Daoy (cell line): ENCODE measurements at places on chromosomes 6 and 20. TPM values are rescaled to one million over a fixed set of nuclear protein-coding genes. Genes with fewer than 3 reads are reported as not detected.
A peak's percentile ranks its signal among the peaks of the same experiment; 100 is the strongest.

DNA sequence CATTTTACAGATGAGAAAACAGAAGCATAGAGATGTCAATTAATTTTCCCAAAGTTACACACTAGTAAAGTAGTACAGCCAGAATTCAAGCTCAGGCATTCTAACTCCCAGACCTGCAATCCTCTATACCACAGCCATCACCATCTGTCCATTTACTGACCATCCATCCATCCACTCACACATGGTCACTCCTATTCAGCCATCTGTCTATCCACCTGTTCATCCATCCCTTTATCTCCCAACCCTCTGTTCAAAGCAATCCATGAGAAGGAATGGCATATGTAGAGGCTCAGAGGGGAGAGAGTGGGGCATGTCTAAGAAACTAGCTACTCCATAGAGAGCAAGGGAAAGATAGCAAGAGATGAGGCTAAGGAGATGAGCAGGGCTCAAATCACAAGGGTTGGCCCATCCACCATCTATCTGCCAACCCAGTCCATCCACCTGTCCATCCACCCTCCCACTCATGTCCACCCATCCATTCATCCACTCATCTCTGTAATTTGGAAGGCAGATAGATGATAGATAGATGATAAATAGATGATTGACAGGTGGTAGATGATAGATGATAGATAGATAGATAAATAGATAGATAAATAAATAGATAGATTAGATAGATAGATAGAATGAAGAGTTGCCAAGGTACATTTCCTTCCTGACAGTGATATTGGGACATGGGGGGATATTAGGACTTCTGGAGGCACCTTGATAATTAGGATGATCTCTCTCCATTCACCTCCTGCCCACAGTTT, 12.2 kb upstream of the C6orf132 start:
- DNase-seq, result no peak

GRCh38 chr20:50428097-50428828, 81.9 kb upstream of the PTPN1 start:
- DNase-seq, result no peak

DNA sequence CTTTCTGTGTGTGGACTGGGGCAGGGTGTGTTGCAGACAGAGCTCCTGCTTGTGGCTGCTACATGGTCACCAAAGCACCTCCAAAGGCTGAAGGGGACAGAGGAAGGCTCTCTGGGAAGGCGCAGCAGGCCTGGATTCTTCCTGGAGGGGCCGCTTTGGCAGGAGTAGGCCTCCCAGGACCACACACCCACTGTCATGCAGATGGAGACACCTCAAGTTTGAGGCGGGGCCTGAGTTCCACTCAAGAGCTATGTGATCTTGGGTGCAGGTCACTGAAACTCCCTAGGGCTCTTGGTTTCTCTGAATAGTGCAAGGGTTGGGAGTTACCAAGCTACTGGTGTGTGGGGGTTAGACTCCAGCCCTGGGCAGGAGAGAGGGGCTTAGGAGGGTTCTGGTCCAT, 27.9 kb downstream of the EFCAB8 start:
- no peak for DNase-seq

Gene AIF1
- total RNA-seq, result not detected in 2 replicates

Gene LCA5
- 2.2 and 5.0 TPM in 2 replicates for total RNA-seq

Gene MYL9
- total RNA-seq, result 15.1 and 29.0 TPM in 2 replicates

Gene SMPD2
- 10.1 and 13.5 TPM in 2 replicates for total RNA-seq

GRCh38 chr20:16671753-16672152, 58.1 kb upstream of the SNRPB2 start:
- no peak for DNase-seq

Gene SEL1L2
- total RNA-seq, result not detected in 2 replicates

DNA sequence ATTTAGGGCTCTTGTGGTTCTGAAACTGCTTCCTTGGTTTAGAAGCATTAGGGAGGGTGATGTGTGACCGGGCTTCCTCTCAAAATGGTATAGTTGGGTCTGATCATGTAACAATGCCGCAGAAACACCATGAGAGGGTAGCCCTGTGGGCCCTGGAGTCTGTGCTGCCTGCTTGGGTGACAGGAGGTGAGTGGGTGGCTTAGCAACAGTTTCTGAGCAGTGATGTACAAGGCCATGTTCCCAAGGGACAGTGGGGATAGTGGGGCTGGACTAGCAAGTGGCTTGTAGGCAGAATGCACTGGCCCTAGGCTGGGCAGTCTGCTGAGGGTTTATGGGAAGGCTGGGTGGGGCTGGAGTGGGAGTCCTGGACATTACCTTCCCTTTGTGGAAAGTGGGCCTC, 106.9 kb upstream of the MYL9 start:
- no peak for DNase-seq

GRCh38 chr6:25717866-25718740, 36.4 kb upstream of the SLC17A4 start:
- DNase-seq, result peak; percentile 16

DNA sequence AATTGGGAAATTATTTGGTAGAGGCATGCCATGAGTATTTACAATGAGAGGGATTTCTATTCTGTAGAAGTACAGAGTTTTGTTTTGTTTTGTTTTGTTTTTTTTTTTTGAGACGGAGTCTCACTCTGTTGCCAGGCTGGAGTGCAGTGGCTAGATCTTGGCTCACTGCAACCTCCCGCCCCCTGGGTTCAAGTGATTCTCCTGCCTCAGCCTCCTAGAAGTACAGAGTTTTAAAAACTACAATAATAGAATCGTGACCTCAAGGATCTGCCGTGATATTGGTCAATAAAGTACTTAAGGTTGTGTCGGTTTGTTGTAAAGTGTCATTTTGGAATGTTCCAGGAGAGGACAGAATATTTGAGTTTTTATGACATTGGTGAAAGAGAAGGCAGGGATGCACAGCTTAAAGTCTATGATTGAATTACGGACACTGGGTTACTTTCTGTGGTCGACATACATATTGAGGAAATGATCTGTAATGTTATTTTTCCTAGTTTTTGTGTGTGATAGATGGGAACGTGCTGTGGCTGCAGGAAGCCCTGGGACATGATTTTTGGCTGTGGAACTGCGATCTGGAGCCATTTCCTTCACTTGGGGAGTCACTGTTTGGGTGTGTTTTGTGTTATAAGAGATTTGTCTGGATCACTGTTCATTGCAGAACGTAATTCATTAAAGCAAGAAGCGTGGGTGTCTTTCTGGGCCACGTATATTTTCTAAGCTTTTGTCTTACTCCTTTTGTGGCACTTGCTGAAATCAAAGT, 59.6 kb downstream of the TIAM2 start:
- no peak for DNase-seq

DNA sequence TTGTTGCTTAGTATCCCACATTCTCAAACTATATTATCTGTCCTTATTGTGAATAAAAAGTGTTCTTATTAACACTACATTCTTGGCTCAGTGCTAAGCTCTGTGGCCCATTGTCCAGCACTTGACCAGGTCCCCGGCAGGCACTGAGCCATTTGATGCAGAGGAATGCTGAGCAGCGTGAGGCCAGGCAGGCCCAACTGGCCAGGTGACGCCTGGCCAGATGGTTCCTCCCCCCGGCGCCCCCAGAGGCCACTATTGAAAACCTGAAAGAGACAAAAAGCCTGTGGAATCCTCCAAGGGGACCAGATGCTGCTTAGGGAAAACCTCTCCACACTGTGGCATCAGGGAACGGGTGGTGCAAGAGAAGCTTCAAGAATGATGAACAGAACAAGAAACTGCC, 597.5 kb upstream of the JAG1 start:
- DNase-seq, result no peak

DNA sequence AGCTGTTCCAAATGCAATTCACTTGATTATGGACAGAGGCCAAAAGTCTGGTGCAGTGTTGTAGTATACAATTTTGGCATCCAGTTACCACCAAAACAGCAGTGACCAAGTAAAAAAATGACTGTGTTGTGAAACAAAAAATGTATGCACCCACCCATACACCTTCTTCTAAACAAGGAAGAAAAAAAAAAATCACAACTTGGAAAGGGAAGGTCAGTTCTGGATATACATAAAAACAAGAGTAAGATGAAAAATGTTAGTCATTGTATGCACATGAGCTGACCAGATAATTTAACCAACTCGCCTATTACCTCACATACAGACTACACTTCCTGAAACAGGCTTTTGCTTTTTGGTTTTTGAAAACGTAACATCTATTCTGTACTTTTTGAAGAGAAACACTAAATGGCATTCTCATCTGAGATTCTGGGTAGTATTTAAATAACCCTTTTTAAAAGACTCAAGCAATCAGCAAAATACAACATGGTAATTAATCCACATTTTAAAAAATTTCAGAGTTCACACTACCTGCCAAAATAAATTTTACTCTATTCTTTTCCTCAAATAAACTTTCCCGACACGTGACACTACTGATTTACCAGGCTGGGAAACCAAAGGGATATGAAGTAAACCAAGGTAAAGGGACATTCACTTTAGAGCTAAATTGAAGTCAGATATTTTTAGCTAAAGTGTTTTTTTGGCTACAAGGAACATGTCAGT, 141.6 kb upstream of the SHLD1 start:
- DNase-seq, result no peak

DNA sequence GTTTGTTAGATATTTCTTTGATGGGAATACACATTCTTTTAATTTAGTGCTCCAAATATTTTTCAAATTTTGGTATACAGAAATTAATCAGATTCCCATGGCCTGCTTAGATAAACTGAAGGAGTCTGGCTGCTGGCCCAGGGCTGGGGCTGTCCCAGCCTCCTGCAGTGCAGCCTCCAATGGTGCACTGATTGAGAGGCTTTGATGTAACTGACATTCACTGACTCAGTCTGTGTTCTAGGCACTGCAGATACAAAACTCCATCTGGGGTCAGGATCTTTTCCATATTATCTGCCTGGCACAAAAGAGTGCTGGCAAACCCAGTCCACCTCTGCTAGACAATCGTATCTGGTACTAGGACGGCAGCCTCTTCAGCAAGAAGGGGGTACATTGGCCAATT, 64.8 kb downstream of the GRIK2 start:
- DNase-seq, result no peak
